D341Med (cell line): ENCODE measurements at places on chromosomes 1 and 21.

GRCh38 chr1:238832106-238832505 is 554.3 kb upstream of the CHRM3 start:
- no peak for DNase-seq

- no peak for DNase-seq
These were observed 16.4 kb upstream of the ABCB10 start for GRCh38 chr1:229574679-229575442.

DNA sequence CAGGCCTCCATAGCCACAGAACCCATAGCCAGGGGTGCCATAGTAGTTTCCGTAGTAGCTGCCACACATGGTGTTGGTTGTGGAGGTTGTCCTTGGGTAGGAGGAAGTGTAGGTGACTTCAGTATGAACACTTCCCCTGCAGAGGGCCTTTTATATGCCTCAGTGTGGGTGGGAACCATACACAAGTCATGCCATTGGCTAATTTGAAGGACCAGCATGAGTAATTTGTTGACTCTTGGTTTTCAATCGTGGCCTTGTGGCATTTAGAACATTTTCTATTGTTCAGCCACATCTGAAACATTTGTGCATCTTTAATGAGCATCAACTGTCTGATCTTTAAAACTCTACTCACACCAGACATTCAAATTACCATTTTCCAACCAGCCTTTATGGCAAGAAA is at the start of gene KRTAP6-1:
Gene KRTAP6-1, minus strand, starts transcription at position 95 of the 400 bp plus-strand sequence. Its CDS starts 26 bp downstream, at position 69.
- DNase-seq: no peak

GRCh38 chr1:67171978-67172377 is 5.7 kb downstream of the IL23R start:
- no peak for DNase-seq

GRCh38 chr1:213564215-213564659 is 423.5 kb upstream of the PROX1 start:
- no peak for DNase-seq
